ENCODE measurements at places on chromosomes 2 and 18.

GRCh38 chr2:217940261-217941220 lies 62.3 kb downstream of the TNS1 start:
- no peak for DNase-seq

DNA sequence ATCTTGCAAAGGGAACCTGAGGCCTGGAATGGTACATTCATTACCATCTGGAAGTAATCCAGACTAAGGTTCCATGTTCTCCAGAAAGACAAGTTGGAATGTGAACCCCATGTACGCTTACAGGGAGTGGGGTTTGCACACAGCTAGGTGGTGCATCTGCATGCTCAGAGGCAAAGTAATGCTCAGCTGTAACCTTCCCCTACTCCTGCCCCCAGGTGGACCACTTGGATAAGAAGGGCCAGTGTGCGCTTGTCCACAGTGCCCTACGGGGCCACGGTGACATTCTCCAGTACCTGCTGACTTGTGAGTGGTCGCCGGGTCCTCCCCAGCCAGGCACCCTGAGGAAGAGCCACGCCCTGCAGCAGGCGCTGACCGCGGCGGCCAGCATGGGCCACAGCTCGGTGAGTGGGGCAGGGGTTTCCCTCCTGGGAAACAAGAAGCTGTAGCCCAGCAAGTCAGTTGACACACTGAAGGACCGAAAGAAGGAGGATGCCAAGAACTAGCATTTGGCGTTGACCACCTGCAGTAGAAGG lies 90.0 kb downstream of the WDSUB1 start:
- no peak for DNase-seq

GRCh38 chr2:161068670-161069069 lies 91.6 kb upstream of the TANK start:
- DNase-seq, result no peak

DNA sequence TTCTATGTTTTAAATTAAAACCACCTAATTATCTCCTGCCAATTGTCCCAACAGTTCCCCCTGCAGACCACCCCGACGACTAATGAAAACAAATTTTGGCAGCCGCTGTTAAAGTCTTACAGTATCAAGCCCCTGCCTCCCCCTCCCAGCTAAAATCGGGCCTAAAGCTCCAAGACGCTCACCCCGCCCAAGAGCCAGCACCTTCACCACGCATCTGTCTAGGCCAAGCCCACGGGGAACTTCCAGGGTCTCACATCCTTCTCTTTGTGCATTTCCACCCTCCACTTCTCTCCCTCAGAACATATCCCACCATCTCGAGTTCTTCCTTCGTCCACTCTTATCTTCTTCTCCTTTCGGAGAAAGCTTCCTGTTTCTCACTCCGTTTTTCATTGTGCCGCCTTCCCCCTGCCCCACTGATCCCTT lies 445 bp downstream of the PRPF40A start:
- DNase-seq, result no peak

DNA sequence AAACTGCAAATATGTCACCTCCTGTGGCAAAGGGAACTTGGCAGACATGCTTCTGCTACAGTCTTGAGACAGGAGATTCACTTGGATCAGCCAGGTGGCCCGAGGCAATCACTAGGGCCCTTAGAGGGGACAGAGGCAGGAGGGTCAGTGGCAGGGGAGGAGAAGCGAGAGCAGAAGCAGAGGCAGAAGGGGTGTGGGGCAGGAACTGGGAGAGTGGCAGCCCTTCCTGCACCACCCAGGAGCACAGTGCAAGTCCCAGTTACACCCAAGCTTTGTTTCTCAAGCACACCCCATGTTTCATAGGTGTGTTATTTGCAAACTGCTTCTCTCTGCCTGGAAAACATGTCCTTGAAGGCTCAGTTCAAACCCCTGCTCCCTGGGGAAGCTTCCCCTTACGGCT lies 309.7 kb upstream of the MYT1L start:
- DNase-seq, result no peak

DNA sequence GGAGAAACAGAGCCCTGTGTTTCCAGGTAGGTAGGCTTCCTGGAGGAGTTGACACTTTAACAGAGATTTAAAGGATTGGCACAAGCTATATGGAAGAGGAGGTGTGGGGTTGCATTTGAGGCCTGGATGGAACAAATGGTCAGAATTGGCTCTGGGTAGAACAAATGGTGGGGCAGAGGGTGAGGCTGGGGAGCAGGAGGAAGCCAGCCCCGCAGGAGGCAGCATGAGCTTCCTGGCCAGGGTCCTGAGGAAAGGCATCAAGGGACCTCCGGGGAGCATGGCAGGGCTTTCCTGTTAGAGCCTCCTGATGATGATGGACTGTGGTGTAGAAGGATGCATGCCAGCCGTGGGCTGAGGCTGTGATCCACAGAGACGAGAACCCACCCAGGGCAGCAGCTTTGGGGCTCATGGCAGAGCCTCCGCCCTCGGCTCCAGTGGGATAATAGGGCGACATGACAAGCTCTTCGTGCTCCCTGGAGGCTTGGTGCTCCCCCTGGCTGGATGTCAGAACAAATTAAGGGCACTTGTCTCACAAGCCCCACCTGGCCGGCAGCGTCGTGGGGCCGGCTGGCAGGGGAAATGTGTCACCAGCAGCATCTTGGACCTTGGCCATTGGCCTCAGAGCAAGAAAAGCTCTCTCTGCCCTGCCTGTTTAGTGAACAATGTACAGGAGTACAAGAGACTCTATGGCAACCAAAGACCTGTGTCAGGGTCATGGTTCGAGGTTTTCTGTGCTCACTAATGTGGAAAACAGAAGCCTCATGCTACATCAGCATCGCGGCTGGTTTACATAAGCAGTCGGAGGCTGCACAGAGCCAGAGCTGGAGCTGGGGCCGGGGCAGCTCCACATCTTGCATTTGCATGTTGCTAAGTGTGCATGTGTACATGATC lies 153.5 kb downstream of the MYCN start:
- no peak for DNase-seq

DNA sequence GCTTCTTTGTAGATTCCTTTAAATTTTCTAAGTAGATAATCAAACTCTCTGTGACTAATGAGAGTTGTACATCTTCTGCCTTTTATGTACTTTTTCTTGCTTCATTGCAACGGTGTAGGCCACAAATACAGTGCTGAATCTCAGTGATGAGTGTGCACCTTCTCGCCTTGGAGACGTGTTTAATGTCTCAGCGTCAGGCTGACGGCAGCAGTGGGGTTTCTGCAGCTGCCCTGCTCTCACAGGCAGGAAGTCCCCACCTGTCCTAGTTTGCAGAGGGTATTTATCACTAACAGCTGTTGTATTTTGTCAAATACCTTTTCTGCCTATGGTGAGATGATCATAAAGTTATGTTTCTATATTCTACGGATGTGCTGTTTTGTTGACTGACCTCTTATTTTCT lies 13.3 kb downstream of the AGXT start:
- DNase-seq, result no peak

- DNase-seq, result no peak
Measured at GRCh38 chr2:230811508-230811907, 53.2 kb upstream of the ITM2C start.

DNA sequence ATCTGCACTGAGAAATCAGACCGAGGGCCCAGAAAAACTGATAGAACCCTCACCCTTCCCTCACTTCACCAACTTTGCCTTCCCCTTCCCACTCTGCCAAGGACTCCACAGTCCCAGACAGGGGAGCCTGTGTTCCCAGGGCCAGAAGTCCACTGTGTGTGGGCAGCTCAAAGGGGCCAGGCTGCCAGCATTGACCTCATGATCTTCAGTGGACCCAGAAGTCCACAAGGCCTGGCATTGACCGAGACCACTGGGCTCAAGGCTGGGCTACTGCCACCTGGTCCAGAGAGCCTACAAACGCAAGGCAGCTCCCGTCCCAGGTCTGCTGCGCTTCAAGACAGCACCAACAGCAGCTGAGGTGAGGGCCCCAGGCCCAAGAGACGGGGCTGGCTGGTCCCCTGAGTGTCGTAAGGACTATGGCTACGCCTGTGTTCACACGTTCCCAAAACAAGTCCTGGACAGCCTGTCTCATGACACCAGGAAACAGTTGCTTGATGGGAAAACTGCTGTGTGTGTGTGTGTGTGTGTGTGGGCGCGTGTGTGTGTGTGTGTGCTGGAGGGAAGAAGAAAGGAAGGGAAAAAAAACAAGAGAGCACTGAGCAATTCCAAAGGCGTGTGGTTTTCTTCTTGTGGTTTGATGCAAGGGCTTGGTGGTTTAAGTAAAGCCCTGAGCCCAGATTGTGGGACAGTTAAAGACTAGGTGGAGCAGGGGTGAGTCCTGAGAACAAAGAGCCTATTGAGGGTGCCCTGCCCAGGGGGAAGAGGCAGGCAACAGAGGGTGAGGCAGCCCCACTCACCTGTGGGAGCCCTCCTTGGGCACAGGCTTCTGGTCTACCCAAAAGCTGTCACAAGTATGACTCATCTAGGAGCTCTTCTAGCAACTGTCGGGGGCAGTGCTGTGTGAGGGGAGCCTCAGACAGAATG lies 46.6 kb upstream of the ZBTB7C start:
- DNase-seq, result no peak

- no peak for DNase-seq
Measured at GRCh38 chr2:51103205-51103604, 71.3 kb upstream of the NRXN1 start.

DNA sequence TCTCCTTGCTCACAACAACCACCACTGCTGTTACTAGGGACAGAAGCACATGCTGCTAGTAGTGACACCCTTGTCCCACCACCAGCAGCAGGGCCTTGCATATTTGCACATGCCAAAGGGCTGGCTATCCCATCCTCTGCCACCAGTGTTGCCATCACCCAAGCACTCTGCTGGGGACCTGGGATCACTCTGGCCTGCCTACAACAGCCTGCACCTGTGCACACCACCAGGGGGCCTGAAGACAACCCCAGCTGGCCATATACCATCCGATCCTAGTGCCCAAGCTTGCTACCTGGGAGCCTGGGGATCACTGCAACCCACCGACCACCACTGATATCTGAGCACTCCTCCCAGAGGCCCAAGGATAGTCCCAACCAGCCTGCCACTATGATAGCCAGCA lies 99.9 kb upstream of the FANCL start:
- DNase-seq, result no peak

DNA sequence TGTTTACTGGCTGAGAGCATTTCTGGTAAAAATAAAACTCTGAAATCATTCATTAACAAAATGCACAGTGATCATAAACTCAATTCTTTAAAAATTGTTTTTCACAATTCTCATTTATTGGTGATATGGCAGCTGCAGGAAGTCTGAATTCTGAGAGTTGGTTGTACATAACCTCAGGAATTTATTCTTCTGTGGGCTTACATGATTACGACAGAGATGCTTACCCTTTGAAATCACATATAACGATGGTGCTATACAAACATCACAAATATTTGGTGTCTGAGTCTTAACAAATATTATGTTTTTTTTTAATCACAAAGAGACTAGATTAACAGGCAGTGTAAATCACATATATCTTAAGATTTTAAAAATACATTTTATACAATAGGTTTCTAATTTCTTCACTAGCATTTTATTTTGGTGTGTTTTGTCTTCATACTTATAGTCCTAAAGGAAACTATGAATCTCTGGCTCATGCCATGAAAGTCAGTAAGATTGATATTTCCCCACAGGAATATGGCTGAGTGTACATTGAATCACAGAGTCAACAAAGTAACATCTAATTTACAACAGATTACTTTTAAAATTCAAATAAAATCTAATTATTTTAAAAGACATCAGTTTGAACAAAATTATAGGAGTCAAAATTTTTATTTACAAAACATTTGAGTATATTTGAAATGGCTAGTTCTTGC lies 318.8 kb upstream of the THUMPD2 start:
- DNase-seq, result no peak

DNA sequence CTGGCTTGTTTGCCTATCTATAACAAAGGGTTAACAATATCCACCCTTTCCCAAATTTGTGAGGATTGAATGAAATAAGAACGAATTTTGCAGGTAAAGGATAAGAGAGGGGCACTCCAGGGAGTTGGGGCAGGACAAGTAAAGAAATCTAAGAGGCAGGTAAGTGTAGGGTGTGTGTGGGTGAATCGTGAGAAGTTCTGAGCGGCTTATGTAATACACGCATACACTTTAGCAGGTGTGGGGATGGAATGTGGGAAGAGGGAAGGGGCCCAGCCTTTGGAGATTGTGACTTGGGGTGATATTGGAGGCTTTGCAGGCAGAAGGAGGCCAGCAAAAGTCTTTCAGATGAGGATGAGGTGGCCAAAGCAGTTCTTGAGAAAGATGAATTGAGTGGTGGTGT lies 83.2 kb upstream of the AQP4 start:
- DNase-seq, result no peak

GRCh38 chr2:173165443-173166238 lies 90.0 kb downstream of the MAP3K20 start:
- DNase-seq, result no peak

- no peak for DNase-seq
Measured at GRCh38 chr18:616380-616995, 19.7 kb downstream of the CLUL1 start.

DNA sequence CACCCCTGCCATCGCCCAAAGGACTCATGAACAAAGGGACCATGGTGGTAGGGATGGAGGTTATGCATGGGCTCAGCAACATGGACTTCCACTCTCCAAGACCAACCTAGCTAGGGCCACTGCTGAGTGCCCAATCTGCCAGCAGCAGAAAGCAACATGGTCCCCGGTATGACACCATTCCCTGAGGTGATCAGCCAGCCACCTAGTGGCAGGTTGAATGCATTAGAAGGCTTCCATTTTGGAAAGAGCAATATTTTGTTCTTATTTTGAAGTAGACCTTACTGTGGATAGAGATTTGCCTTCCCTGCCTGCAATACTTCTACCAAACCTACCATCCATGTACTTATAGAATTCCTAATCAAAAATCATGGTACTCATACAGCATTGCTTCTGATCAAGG lies 99.8 kb downstream of the METTL4 start:
- DNase-seq, result no peak

DNA sequence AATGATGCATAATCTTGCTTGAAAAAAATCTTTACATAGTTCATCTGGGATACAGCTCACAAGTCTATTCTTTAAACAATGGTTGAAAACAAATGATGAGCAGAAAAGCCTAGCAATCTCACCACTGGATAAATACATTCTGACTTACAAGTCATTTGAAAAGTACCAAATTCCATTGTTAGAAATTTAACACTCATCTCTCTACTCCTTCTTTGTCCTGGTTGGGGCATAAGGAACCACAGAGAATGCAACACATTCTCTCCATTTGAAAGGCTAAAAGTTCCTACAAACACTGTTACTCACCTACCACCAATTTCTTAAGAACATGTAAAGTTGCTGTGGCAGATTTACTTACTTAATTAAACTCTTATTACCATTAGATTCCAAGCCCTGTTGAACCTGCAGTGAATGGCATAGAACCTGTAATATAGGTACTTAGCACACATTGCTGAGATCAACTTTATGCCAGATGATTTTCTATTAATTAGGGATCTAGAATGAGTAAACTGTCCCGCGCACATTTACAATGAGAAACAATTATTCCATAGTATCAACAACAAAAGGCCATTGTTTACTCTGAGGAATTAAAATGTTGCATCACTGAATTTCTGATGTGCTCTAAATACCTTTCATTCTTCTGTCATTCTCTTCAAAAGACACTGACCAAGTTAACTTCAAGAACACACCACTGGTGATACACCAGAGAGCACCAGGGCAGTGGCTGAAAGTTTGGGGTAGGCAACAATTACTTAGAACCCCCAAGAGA lies 69.6 kb downstream of the CABYR start:
- no peak for DNase-seq

DNA sequence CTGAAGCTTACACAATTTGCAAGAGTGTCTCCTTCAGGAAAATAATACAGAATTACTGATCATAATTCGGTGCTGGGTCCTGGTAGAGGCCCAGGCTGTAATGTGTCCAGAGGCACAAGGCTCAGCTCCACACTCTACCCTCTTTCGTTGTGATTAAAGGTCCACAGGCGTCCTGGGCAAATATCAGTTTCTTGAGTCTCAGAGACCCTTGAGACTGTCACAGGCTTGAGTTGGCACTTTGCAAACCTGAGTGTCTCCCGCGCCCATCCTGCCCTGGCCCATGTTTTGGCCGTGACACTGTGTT lies 46.9 kb upstream of the SMAD7 start:
- no peak for DNase-seq
